ENCODE measurements at places on chromosomes 7 and 10. TPM values are rescaled to one million over a fixed set of nuclear protein-coding genes. Genes with fewer than 3 reads are reported as not detected.

- DNase-seq = no peak
These were observed 66.2 kb upstream of the C10orf90 start for GRCh38 chr10:126736727-126737126.

DNA sequence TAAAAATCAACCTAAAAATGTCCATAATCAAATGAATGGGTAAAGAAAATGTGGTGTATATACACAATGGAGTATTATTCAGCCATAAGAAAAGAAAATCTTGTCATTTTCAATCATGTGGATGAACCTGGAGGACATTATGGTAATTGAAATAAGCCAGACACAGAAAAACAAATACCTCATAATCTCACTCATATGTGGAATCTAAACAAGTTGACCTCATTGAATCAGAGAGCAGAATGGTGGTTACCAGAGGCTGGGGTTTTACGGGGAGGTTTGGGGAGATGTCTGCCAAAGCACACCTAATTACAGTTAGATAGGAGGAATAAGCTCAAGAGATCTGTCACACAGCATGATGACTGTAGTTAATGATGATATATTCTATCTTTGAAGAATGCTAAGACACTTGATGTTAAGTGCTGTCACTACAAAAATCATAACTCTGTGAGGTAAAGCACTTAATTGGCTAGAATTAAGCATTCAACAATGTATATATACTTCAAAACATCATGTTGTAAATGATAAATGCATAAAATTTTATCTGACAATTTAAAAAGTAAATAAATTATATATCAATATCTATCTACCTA, 39.1 kb upstream of the TNPO3 start:
- no peak for DNase-seq

DNA sequence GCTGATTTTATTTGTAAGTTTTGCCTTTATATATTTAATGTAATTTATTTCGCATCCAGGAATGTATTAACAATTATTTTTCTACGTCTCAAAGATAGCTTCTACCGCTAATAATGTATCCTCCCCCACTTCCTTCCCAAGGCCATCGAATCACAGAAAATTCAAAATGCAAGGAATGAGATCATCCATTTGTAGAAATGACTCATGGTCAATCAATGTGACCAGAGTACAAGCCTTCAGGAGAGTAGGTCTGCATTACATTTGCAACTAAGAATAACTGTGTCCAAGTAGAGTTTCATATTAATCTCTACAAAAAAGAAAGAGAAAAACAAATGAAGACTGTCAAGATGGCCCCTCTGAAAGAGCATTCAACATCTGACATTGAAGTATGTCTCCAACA, 205.9 kb upstream of the PHF14 start:
- DNase-seq = no peak

- no peak for DNase-seq
These were observed 187.6 kb upstream of the NEBL start for GRCh38 chr10:21084700-21085099.

GRCh38 chr10:93481637-93482144, 443 bp downstream of the MYOF start:
- no peak for DNase-seq

DNA sequence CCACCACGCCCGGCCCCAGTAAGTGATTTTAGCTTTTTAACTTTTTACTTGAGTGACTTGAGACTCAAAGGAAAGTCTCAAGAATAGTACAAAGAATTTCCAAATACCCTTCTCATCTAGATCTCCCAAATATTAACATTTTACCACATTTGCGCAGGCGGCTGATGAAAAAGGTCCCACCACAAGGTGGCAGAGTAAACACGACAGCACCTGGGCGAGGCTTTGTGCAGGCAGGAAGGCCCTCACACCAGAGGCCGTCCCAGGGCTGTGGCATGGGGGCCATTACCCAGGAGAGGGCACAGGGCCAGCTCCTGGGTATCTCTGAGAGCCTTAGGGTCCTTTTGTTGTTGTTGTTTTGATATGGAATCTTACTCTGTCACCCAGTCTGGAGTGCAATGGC, 50.0 kb upstream of the WIPI2 start:
- DNase-seq = no peak

ADARB2 gene
- 1.0 TPM for polyA plus RNA-seq

BTBD16 gene
- 10.2 TPM for polyA plus RNA-seq

CAV2 gene
- polyA plus RNA-seq = 86.5 TPM

EXOC6 gene
- 12.8 TPM for polyA plus RNA-seq

ENTPD1 gene
- polyA plus RNA-seq = 53.8 TPM
